ENCODE measurements at places on chromosomes 11 and 22. TPM values are rescaled to one million over a fixed set of nuclear protein-coding genes. Genes with fewer than 3 reads are reported as not detected.
A peak's percentile ranks its signal among the peaks of the same experiment; 100 is the strongest.

The ST14 gene
- 3.8 TPM for total RNA-seq

The IL17REL gene
- total RNA-seq, result not detected

DNA sequence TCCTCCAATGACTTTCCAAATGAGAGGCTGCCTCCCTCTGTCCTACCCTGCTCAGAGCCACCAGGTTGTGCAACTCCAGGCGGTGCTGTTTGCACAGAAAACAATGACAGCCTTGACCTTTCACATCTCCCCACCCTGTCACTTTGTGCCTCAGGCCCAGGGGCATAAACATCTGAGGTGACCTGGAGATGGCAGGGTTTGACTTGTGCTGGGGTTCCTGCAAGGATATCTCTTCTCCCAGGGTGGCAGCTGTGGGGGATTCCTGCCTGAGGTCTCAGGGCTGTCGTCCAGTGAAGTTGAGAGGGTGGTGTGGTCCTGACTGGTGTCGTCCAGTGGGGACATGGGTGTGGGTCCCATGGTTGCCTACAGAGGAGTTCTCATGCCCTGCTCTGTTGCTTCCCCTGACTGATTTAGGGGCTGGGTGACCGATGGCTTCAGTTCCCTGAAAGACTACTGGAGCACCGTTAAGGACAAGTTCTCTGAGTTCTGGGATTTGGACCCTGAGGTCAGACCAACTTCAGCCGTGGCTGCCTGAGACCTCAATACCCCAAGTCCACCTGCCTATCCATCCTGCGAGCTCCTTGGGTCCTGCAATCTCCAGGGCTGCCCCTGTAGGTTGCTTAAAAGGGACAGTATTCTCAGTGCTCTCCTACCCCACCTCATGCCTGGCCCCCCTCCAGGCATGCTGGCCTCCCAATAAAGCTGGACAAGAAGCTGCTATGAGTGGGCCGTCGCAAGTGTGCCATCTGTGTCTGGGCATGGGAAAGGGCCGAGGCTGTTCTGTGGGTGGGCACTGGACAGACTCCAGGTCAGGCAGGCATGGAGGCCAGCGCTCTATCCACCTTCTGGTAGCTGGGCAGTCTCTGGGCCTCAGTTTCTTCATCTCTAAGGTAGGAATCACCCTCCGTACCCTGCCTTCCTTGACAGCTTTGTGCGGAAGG, 2.9 kb downstream of the APOC3 start:
- no peak for DNase-seq

DNA sequence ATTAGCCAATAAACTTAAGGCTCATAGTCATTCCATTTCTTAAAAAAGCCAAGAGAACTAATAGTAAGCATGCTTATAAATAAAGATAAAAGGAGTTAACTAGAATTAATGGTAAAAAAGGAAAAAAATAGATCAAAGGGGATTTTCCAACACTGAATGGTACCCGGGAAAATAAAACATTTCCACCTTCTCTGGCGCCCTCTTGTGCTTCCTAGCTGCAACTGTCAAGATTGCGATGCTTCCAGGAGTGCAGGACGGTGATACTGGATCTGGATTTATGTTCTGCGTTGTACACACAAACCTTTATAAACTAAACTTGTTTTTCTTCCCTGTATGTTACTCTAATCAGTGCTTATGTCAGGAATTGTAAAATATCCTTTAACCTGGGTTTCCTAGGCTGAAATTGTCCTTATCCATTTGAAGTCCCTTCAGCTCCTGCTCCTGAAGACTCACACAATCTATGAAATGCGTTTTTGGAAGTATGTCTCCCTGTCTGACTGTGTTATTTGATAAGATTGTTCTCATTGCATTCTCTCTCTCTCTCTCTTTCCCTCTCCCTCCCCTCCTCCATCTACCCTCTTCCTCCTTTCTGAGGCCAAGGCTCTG, 9.6 kb upstream of the HTATIP2 start:
- DNase-seq, result no peak

DNA sequence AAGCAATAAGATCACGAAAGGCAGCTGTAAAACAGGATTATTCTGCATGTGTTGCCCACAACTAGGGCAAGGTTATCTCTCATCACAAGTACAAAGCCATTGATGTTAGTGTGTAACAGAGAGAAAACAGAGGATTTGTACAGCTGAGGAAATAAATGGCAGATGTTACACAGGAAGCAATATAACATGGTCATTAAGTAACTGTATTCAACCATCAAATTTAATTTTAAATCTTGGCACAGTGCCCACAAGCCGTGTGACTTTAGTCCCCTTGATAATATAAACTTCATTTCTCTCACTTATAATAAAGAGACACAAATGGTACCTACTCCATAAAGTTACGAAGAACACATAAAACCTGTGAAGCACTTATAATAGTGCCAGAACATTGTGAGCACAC, 17.3 kb downstream of the OR51E2 start:
- DNase-seq, result no peak

DNA sequence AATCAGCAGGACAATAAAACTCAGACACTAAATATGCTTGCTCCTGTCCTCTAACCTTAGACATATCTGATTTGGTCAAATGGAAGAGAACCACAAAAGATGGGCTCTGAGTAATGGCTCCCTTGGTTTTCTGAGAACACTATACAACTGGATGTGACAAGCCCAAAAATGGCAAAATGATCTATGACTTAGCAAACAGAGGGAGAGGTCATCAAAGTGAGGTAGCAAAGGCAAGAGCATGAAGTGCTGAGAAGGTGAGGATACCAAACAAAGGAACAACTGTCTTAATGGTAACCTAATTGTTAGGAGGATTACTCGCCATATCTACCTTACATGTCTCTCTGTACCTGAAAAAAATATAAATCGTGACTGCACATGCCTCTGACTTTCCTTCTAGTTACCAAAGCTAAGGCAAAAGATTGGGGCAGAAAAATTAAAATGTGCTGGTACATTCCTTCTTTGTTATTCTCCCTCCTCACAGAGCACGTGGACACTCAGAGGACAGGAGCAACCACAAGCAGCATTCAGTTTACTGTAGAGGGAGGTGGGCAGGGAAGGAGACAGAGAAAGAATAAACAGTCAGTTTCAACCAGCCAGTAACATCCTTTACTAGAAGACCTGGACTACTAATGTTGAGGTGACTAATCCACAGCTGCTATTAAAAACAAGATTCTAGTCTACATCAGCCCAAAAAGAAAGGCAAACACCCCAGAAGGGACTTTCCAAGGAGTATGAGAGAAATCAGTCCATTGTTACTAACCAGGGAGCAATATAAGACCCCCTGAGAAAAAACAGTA, 88.8 kb downstream of the AMBRA1 start:
- no peak for DNase-seq

The RFPL1 gene
- not detected for total RNA-seq

The ARHGAP32 gene
- 53.7 TPM for total RNA-seq

DNA sequence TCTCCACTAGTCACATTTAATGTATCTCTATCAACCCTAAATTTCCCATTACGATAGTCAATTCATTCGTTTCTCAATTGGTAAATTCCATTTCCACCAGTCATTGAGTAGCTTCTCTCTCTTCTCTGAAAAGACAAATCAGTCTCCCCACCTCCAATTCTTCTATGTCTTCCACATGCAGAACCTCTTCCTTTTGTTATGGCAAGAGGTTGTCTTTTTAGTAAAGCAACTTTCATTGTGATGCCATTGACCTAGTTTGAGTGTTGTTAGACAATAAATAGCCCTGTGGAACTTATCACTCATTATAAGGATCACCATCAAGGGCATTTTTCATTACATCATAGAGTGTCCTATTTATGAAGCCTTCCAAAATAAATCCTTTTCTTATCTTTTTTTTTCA, 340.9 kb downstream of the LRRC4C start:
- no peak for DNase-seq

- DNase-seq, result no peak
Observed at GRCh38 chr11:7385532-7385931, 99.8 kb upstream of the OLFML1 start.

DNA sequence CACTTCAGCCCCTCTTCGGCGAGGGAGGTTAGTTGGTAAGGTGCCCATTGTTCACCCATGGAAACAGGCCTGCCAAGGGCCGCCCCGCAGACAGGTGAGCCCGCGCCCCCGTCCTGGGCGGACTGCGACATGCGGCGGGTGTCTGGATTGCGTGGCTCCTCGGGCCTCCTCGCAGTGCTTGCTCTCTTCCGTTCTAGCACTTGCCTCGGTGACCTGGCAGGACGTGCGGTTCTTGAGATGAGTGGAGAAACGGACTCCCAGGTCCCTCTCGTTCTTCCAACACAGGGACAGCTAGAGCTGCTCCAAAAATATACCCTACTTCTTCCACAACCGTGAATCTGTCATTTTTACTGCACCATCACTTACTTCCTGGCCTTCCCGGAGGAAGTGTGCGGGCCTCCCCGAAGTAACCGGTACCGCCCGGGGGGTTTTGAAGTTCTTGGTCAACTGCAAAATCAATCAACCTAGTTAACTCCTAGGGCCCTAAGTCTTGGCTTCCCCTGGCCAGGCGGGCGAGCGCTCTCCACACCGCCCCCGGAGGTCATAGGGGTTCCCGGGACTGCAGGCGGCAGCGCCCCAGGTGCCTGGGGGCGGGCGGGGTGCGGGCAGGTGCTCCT, 745 bp upstream of the ZBTB44 start:
- peak; percentile 21 for DNase-seq

DNA sequence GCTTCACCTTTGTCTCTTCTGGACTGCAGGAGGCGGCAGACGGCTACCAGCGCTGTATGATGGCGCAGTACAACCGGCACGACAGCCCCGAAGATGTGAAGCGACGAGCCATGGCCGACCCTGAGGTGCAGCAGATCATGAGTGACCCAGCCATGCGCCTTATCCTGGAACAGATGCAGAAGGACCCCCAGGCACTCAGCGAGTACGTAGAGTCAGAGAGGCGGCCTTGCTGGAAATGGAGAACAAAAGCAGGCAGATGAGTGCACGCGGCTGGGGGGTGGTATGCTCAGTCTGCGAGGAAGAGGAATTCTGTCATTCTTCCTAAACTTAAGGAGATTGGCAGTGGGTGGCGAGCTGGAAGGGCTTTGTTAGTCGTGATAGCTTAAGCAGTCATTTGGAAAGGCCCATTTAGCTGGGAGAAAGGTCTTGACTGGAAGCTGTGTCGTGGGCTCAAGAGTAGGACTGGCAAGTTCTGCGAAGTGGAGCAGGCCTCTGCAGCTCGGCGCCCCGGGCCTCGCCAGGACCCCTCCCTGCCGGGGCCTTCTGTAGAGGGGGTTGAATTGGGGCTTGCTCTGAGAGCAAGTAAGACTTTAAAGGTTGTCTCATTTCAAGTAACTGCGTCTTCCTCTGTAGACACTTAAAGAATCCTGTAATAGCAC, 3.0 kb upstream of the FERMT3 start:
- DNase-seq, result no peak

- DNase-seq, result no peak
Observed at GRCh38 chr11:111325259-111325658, 26.9 kb downstream of the POU2AF3 start.

DNA sequence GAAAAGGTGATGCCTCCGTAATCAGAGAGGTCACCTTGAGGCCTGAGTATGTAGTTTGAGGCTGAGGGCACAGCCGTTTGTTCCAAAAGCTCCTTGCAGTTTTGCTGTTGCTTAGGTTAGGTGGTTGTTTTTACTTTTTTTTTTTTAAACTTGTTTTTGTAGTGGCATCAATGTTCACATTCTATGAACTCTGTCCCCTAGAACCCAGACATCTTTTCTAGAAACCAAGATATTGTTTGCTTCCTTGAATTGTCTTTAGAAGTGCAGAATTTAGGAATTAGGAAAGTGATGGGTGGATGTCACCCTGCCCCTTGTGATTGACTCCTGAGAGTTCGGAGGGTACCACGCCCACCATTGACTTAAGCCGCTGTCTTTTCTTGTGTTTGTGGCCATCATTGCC, 35.7 kb upstream of the ETS1 start:
- DNase-seq, result no peak

DNA sequence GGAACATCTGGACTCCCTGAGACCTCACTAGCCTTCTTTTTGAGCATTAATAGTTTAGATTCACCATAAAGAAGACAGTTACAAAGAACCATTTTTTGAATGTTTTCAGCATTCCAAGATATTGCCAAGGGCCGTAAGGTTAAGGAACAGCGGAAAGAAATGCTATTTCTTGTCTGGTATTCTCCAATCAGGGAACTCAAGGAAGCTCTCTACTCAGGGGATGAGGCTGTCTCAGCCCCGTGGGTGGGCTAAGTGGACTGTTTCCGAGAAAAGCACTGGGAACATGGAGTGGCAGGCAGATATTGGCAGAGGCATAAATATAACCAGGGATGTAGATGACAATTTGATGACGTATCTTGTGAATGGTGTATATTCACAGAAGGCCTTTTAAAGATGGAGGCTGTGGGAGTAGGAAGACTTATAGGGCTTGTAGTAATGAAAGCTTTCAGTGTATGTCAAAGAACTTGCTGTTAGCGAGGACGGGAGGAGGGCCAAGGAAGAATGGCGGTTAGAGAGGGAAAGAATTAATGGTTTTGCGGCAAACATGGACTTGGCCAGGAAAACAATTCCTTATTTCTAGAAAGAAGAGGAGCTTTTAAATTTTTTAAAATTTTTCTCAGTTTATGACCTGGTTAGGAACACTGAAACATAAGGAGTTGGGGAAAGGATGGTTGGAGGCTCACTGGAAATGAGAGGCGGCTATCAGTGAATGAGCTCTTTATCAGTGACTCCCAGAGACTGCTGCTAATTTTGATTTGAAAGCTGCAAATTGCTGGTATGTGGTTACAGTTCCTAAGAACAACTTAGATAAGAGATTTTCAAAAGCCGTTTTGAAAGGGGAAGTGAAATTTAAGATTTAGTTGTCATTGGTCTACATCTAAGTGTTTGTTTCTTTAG, 64.6 kb downstream of the ST3GAL4 start:
- no peak for DNase-seq

The IGSF22 gene
- total RNA-seq, result not detected

DNA sequence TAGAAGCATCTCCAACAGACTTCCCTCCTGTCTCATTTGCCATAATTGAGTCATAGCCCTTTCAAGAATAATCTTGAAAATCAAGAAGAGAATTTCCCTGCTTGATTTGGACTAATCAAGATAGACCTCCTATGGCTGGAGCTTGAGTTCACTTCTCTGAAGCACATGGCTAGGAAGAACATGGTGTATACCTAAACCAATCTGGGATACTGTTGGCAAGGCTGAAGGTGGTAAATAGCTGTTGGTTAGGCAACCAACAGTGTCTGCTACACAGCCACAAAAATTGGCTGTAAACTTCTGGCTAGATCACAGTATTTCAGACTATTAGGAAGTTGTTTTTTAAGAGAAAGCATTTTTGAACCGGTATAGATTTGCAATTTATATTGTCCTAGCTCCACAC, 4.9 kb downstream of the CRYAB start:
- no peak for DNase-seq

DNA sequence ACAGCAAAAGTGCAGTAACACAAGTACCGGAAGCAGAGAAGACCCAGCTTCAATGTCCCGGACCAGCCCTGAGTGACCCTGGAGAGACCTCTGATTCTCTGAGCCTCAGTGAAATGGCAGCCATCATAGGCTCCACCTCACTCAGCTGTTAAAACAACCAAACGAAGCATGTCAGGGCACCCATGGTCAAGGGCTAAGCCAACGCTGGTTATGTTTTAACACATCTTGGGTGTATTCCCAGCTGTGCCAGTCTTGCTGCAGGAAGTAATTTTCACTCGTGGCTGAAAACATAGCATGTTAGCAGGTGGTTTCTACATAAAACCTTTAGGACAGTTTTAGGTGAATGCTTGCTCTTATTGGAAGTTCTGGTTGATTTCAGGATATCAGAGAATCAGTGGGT, 30.9 kb downstream of the LMO2 start:
- DNase-seq, result no peak
